Stomach (tissue), 19 donors: ENCODE measurements at places on chromosomes 6 and 20. TPM values are rescaled to one million over a fixed set of nuclear protein-coding genes. Genes with fewer than 3 reads are reported as not detected.

GRCh38 chr6:117409420-117409819, 16.3 kb downstream of the ROS1 start:
- DNase-seq: no peak

- no peak for DNase-seq
These were observed 13.8 kb downstream of the TOMM34 start for GRCh38 chr20:44946271-44946852.

DNA sequence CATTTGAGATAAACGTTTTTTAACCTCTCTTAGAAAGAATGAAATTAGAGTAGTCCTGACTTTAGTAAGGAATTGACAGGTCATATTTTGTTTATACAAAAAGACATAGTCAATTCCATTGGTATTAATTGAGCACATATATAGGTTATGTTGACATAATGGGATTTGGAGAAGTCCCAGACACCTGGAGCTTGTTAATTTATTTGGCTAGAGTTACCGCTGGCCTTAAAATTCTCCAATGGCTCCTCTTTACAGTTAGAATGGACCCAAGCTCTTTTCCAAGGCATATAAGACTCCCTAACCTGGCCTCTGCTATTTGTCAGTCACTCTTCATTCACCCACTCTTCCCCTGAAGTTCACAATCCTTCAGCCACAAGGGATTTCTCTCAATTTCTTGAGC, 221.3 kb downstream of the CBLN4 start:
- DNase-seq: no peak

DNA sequence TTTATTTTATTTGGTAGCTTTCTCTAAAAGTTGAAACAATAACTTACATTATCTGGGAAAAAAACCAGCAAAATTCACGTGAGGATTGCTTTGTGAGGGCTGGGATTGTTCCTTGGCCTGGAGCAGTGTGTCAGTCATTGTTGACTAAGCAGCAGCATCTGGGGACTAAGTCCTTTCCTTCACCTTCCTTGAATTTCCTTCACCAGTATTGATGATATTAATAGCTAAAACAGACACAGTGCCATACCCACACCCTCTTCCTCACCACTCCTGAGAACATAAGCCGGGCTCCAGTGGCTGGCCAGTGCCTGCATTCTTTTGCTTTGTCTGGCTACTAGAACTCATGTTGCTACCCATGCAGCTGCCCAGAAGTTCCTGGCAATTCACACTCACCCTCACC, 23.7 kb downstream of the PLCB1 start:
- no peak for DNase-seq

GRCh38 chr6:32075781-32076180, 33.4 kb downstream of the TNXB start:
- no peak for DNase-seq

DNA sequence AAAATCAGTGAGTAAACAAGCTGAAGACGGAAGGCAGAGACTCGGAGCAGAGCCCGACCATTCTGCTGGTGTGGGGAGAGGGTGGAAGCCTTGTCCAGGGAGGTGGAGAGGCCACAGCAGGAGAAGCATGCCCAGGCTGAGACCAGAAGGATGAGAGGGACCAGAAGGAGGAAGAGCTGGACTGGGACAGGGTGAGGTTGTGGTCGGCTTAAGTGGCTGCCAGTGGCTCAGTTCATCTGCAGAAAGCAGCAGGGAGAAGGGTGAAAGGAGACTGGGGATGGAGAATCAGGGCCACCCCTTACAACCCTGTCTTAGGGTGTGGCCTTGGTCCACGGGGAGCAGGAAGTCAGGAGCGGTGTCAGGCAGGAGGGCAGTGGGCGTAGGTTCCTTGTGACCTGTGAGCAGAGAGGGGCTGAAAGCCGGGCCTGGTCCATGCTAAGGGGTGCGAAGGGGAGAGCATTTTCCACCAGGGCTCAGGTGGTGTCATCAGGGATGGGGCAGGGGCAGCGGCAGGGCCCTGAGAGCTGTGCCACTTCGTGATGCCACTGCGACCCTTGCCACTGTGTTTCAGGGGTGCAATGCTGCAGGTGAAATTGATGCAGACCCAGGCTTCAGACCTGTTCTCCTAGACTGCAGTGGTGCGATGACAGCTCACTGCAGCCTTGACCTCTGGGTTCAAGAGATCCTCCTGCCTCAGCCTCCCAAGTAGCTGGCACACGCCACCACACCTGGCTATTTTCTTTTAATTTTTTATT, 81.1 kb downstream of the TTLL2 start:
- DNase-seq: no peak

DNA sequence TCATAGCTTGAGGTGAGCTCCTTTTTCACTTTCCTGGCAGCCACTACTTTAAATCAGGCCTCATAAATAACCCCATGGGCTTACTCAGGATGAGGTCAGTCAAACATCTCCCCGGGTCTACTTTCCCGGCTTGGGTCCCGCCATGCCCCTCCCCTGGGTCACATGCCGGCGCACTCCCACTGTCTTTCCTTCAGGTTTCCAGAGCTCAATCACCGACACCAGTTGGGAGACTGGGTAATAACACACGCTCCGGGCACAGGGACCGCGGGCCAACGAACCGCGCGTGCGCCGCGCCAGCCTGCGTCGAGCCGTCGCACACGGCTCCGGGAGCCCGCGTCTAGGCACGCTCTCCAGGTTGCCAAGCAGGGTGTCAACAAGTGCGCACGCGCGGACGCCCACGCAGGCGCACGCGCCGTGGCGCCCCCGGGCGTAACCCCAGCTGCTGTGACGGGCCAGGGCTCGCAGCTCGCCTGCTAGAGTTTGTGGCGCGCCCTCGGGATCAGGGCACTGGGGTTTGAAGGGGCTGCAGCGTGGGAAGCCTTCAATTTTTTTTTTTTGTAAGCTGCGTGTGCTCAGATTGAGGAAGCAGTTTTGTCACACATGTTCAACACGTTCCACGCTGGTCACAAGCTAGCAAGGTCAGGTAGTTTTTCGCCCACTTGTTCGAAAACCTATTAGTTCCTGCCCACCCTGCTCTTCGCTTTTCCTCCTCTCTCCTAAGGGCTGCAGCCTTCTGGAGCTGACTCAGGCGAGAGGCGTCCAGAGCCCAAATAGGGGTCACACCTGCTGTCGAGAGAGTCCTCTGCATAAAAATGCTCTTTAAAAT, 31.8 kb downstream of the TFAP2B start:
- peak; percentile 58 for DNase-seq

GRCh38 chr20:57732226-57732625, 22.4 kb upstream of the PMEPA1 start:
- DNase-seq: no peak

- DNase-seq: no peak
These were observed 83.5 kb upstream of the BEND3 start for GRCh38 chr6:107198631-107199416.

DNA sequence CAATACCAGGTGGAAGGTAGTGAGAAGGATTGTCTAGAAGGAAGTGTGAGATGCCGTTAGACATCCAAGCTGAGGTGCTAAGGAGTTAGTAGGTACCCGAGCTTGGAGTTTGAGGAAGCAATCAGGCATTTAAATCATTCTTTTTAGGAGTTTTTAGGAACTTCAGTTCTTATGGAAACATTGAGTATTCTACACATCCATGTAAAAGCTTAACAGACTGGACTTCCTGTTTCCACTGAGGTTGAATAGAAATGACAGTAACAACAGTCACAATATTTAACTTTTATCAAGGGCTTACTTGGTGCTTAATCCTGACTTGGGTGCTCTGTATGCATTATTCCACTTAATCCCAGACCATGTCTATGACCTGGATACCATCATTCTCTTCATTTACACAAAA, 136.4 kb downstream of the UST start:
- no peak for DNase-seq

GRCh38 chr6:170448751-170449630, 104.1 kb downstream of the PSMB1 start:
- DNase-seq: no peak

DNA sequence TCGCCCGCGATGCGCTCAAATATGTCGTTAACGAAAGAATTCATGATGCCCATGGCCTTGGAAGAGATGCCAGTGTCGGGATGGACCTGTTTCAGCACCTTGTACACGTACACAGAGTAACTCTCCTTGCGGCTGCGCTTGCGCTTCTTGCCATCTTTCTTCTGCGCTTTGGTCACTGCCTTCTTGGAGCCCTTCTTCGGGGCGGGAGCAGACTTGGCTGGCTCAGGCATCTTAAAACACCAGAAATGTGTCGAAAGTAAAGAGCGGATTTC, 36.4 kb downstream of the HFE start:
- DNase-seq: peak; percentile 81

GRCh38 chr6:20178327-20178726, 33.9 kb downstream of the MBOAT1 start:
- no peak for DNase-seq

GRCh38 chr6:69584913-69585729, 211.7 kb downstream of the LMBRD1 start:
- no peak for DNase-seq

- DNase-seq: no peak
These were observed 55.6 kb upstream of the POLR1H start for GRCh38 chr6:30005482-30005881.

DNA sequence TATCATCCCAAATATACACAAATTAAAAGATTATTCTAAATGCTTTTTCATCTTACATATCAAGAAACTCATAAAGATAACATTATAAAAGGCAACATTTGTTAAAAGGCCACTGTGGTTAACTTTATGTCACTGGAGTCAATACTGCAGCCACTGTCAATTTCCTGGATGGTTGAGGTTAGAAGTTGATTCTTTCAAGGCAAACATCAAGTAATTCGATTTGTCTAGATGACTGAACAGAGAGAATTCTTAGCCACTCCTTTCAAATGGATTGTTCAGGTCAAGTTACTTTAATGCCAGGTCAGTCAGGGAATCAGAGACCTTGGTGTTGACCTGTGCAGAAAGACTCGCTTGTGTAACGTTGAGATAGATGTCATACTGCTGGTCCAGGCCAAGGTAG, 44.4 kb upstream of the SIM1 start:
- DNase-seq: no peak

DNA sequence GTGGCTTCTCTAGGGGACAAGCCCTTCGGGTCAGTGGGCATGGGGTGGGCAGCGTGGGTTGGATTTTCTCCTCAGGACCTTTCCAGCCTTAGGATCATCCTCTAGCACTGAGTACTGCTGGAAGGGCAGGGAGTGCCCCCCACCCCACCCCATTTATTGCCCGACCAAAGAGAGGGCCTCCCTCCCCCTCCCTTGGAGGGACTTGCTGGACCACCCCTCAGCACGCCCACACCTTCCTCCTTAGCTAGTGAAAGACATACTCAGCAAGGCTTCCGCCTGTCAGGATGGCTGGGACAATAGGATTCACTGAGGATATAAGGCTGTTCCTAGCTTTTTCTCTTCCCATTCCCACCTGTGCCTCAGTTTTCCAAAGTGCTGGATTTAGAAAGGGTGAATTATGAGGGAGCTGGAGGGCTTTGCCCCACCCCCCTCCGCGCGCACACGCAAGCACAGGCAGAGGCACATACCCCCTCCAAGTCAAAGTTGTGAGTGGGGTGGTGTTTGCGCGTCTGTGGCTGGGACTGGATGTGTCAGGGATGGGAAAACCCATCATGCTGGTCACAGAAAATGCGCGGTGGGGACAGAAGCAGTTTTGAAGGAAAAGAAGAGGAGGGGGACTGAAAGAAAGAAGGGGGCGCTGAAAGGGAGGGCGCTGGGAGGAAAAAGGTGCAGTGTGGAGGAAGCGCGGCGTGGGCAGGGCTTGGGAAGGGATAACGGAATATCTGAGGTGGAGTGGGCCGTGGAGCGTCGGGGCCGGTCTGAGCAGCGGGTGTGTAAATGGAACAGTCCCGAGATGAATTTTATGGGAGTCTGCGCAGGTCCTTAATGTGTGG, 693 bp upstream of the SLC29A1 start:
- DNase-seq: no peak

GRCh38 chr6:169866668-169867521, 115.5 kb downstream of the ERMARD start:
- peak; percentile 11 for DNase-seq

GRCh38 chr20:48406498-48406897, 421.3 kb downstream of the PREX1 start:
- no peak for DNase-seq

- no peak for DNase-seq
These were observed 115.5 kb downstream of the ADGRG6 start for GRCh38 chr6:142417331-142417750.

DNA sequence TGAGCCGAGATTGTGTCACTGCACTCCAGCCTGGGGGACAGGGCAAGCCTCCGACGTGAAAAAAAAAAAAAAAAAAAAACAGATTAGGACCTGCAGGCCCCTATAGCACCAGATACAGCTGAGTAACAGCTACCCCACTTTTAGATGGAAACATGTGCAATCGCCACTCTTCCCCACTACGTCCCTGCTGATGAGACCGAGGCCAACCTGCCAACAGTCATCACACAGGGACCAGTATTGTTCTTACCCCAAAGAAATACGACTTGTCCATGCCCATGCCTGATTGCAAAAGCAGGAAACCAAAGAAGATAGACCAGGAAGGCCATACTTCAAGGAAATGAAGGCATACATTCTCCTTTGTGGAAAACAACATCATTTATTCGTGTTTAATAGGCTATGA, 45.8 kb downstream of the ZMYND8 start:
- no peak for DNase-seq

- no peak for DNase-seq
These were observed 3.2 kb downstream of the RBM38 start for GRCh38 chr20:57394121-57395082.

GRCh38 chr6:12324099-12324498, 33.9 kb downstream of the EDN1 start:
- DNase-seq: peak; percentile 49

The TINAG gene
- 2.2 TPM for total RNA-seq

The VSX1 gene
- not detected for total RNA-seq

The CCN5 gene
- total RNA-seq: 19.9 TPM

The TMEM74B gene
- total RNA-seq: not detected

The CCR6 gene
- total RNA-seq: not detected

The SEMG1 gene
- total RNA-seq: not detected

The CDH26 gene
- 4.6 TPM for total RNA-seq

The PTK6 gene
- total RNA-seq: 10.3 TPM

The PKHD1 gene
- 5.9 TPM for total RNA-seq

The SNX5 gene
- 124 TPM for total RNA-seq
